ENCODE measurements at places on chromosomes 5 and 9.

DNA sequence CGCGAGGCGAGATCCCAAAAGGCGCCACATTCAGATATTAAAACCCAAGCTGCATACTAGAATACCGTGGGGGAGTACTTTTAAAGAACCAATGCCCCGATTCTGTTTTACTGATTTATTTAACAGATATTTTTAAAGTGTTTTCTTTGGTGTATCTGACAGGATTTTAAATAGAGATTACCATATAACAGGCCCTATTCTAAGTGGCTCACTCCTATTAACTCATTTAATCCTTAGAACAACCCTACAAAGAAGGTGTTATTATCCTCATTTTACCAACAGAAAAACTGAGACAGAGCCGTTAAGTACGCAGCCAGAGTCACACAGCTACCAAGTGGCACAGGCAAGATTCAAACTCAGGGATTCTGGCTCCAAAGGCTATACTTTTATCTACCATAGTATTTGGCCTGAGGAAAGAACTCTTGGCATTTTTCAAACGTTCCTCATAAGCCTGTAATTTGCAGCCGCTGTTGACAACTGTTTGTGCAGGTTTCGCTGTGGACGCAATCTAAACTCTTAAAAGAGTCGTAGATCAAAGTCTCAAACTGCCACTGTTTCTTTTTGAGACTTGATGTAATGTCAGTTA is 550 bp upstream of the TMEM245 start:
- DNase-seq: no peak

DNA sequence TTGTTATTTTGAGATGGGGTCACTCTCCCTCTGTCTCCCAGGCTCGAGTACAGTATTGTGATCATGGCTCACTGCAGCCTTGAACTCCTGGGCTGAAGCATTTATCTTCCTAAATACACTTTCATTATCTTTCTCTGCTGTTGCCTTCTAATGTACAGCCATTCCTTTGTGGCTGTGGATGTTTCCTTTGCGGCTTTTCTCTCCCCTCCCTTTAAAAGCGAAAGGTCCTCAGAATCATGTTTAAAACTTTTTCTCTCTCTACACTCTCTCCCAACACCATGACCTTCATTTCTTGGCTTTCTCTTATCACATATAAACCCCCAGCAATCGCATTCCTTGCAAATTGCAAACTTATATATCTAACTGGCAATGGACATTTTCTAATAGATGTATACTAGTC is 1.6 kb downstream of the IFNA2 start:
- DNase-seq: no peak

DNA sequence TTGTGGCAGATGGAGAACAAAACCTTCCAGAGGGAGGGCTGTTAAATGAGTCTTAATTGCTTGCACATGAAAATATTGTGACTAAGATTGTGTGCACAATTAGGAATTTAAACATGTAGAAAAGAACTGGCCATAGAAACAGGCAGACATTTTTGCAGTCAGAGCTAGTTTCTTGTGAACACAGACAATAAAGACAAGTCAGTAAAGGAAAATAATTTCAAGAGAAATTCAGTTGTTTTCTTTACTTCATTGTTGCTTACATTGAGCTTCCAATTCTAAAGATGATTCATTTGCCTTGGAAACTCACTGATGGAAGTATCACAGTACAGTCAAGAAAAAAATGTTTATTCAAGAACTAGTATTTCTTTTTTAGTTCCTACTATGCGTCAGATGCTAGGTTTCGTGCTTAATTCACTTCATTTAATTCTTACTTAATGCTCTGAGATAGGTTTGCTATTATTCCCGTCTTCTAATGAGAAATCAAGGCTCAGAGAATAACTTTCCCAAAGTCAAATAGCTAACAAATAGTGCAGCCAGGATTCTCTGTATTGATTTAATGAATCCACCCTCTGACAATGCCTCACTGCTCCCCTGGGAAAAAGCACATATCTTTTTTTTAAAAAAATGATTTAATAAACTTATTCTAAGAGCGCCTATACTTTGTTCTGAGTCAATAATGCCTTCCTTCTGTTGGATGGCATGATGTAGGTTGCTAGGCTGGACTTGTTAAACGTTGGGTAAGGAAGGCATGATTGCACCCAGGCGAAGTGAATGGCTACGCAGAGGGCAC is 581.4 kb downstream of the RAB3C start:
- DNase-seq: no peak

- DNase-seq: no peak
Measured at GRCh38 chr9:133261753-133262120, 13.3 kb downstream of the ABO start.

DNA sequence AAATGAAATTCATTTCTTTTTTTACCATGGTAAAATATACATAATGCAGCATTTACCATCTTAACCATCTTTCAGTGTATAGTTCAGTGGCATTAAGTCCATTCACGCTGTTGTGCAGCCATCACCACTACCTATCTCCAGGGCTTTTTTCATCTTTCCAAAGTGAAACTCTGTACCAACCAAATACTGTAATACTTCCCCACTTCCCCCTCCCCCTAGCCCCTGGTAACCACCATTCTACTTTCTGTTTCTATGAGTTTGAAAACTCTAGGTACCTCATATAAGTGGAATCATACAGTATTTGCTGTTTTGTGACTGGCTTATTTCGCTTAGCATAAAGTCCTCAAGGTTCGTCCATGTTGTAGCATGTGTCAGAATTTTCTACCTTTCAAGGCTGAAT is 23.4 kb downstream of the SPAAR start:
- no peak for DNase-seq
